ENCODE measurements at places on chromosomes 4 and X.

DNA sequence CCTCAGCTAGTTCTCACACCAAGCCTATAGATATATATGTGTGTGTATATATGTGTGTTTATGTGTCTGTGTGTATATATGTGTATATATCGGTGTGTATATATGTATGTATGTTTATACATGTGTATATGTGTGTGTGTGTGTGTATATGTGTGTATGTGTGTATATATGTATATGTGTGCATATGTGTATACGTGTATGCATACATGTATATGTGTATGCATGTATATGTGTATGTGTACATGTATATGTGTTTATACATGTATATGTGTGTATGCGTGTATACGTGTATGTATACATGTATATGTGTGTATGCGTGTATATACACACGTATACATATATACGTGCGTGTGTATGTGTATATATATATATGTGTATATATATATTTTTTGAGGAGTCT lies 18.3 kb downstream of the GTPBP6 start:
- DNase-seq = no peak

DNA sequence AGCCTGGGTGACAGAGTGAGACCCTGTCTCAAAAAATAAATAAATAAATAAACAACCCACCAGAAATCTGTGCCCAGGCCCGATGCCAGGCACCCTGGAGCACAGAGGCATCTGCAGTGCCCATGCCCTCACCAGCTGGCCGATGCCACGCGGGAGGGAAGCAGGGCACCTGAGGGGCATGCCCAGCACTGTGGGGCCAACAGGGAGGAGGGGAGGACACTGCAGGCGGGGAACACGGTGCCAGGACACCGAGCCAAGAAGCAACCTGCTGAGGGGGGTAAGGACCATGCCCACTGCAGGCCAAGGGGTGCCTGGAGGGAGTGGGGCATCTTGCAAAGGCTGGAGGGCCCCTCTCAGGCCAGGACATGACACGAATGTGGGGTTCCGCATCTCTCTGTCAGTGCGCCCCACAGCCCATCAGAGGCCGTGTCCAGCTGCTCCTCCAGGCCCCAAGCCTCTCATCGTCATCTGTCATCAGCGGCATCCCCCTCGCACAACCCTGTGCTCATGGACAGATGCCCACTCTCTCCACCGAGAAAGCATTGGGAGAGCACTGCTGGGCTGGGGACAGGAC lies 13.3 kb upstream of the DUSP9 start:
- no peak for DNase-seq

DNA sequence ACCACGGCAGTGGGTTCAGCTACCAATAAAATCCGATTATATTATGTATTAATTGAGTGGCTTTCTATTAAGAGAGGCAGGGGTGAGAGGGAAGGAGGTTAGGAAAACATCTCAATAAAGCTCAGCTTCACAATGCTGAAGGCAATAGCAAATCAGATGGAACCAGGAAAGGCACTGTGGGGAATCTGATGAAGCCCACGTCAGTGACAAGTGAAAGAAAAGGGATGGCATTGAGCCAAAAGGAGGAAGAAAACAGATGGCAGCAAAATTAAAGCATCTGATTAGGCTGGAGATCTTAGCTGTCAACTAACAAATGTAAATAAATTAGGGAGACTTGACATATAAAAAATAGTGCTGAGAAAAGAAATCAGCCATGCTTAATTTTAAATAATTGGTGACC lies 180.9 kb downstream of the RASL11B start:
- DNase-seq = no peak

DNA sequence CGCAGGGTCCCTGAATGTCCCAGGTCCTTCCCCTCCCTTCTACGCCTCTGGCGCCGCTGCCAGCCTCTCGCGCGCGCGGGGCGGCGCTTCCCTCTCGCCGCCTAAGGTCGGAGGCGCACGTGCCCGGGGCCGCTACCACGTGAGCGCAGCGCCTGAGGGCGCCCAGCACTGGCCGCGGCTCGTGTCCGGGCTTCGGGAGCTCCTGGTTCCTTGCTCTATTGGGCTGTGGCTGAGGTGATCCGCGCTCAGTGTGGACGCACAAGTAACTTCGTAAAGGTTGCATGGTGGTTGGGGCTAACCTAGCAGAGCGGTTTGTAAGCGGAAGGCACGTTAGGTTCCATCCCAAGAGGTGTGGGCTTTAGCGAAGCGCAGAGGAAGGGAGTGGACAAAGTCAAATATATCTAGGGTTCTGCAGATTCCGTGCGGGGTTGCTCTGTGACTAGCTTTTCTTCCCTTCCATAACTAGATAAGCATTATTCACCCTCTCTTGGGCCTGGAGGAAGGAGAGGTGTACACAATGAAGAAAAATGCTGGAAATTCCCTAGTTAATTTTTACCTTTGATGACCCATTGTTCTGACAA lies 1.8 kb downstream of the TLL1 start:
- no peak for DNase-seq

- no peak for DNase-seq
Measured at GRCh38 chr4:89410687-89411086, 103.1 kb upstream of the GPRIN3 start.
